ENCODE measurements at places on chromosomes 1 and 21. TPM values are rescaled to one million over a fixed set of nuclear protein-coding genes. Genes with fewer than 3 reads are reported as not detected.

Gene FBLIM1
- total RNA-seq: 152 TPM

Gene F11R
- 12.7 TPM for total RNA-seq

Gene TNFRSF25
- total RNA-seq: 1.5 TPM

Gene KIF14
- 28.3 TPM for total RNA-seq

Gene CSRP1
- total RNA-seq: 564 TPM

Gene GPR89A
- total RNA-seq: 40.2 TPM

Gene MYOG
- total RNA-seq: not detected

Gene NUAK2
- 9.7 TPM for total RNA-seq

Gene EPRS1
- total RNA-seq: 176 TPM

Gene GBP5
- total RNA-seq: under 0.01 TPM

Gene SLC44A3
- 0.29 TPM for total RNA-seq

Gene PLA2G2D
- total RNA-seq: not detected

Gene FASLG
- not detected for total RNA-seq

Gene KCNT2
- 0.14 TPM for total RNA-seq

Gene THEMIS2
- total RNA-seq: 7.6 TPM

Gene DYRK3
- 41.4 TPM for total RNA-seq

Gene OR2T5
- total RNA-seq: not detected

Gene FAM177B
- not detected for total RNA-seq

Gene DNAI4
- 6.3 TPM for total RNA-seq

Gene KCNK2
- 0.44 TPM for total RNA-seq

Gene RIMS3
- total RNA-seq: 0.66 TPM

Gene GFI1
- 0.57 TPM for total RNA-seq

Gene TTC24
- total RNA-seq: not detected

Gene TRIM58
- 2.7 TPM for total RNA-seq

Gene MEF2D
- 29.8 TPM for total RNA-seq

Gene HCRTR1
- not detected for total RNA-seq

Gene SUSD4
- not detected for total RNA-seq

Gene UTS2
- not detected for total RNA-seq

Gene LIN28A
- total RNA-seq: not detected

Gene VWA5B1
- not detected for total RNA-seq

Gene ZFP69
- 1.3 TPM for total RNA-seq

Gene TSTD1
- 6.7 TPM for total RNA-seq

Gene AK5
- total RNA-seq: 17.1 TPM

Gene IVL
- not detected for total RNA-seq

Gene NCAM2
- 2.4 TPM for total RNA-seq

Gene MPZ
- 0.44 TPM for total RNA-seq

Gene NBPF20
- 1.8 TPM for total RNA-seq

Gene SPATA46
- total RNA-seq: not detected

Gene NDUFV3
- total RNA-seq: 72.4 TPM

Gene SPRR2A
- not detected for total RNA-seq

Gene YTHDF2
- 78.9 TPM for total RNA-seq

Gene PAQR6
- 0.29 TPM for total RNA-seq

Gene DNM3
- 1.4 TPM for total RNA-seq

Gene LAMC2
- total RNA-seq: 1.5 TPM

Gene TRIM17
- 0.66 TPM for total RNA-seq
